ENCODE measurements at places on chromosomes 3 and 15.

DNA sequence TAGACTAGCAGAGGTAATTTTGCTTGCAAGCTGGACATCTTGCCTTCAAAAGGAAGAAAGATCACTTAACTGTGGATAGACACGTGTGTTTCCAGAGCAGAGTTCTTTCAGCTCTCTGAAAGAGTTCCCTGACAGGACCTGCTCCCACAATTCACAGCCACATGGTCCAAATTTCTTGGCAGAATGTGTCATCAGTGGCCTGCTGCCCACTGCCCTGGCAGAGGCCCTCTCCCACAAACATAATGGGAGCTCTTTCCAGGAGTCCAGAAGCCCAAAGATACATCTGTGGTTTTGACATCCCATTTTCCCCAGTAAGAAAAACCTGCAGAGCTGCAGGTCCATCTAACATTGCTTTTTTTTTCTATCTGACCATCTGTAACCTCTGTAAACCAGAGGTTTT lies 48.3 kb downstream of the SERPINI1 start:
- DNase-seq, result no peak

DNA sequence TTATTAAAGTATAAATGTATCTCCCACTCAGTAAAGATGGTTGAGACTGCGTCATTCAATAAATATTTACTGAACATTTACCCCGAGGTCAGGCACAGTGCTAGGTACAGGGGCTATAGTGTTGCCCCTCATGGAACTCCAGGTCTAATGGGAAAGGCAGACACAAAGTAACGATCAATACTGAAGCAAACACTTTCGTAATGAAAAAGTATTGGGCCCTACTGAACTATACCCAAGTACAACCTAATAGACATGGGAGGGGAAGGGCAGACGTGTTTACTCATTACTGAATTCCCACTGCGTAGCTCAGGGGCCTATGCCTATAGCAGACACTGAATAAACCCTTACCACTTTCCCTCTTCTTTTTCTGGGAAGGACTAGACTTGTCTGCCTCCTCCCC lies 56.9 kb downstream of the KLHL6 start:
- DNase-seq, result no peak

- peak; percentile 40 for DNase-seq
Observed at GRCh38 chr15:101276501-101277037, 716 bp downstream of the SELENOS start.

GRCh38 chr3:126121074-126121473 lies 37.1 kb upstream of the SLC41A3 start:
- DNase-seq, result no peak

DNA sequence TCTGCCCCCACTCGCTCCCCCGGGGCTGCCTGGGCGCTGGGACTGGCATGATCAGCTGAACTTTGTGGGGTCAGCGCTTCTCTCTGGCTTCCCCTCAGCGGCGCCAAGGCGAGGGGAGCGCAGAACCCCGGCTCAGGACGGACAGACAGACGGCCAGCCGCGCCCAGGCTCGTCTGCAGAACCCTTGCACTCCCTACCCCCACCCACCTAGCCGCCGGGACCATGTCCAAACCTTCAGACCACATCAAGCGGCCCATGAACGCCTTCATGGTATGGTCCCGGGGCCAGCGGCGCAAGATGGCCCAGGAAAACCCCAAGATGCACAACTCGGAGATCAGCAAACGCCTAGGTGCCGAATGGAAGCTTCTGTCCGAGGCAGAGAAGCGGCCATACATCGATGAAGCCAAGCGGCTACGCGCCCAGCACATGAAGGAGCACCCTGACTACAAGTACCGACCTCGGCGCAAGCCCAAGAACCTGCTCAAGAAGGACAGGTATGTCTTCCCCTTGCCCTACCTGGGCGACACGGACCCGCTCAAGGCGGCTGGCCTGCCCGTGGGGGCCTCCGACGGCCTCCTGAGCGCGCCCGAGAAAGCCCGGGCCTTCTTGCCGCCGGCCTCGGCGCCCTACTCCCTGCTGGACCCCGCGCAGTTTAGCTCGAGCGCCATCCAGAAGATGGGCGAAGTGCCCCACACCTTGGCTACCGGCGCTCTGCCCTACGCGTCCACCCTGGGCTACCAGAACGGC lies 621 bp downstream of the SOX14 start:
- DNase-seq, result no peak

- no peak for DNase-seq
Observed at GRCh38 chr3:172391592-172392302, 56.5 kb downstream of the GHSR start.

- no peak for DNase-seq
Observed at GRCh38 chr15:40058476-40059140, 19.6 kb upstream of the SRP14 start.

DNA sequence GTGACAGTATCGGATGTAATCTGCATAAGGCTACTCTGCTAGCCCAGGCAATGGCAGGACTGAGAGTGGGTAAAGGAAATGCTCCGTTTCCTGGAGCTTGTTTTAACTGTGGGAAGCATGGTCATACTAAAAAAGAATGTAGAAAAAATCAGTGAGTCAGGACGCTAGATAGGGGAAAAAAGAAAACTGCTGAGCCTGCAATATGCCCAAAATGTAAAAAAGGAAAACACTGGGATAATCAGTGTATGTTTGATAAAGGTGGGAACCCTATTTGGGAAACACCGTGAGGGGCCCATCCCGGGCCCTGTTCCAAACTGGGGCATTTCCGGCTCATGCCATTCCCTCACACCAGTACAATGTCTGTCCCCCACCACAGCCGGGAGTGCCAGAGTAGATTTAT lies 775.8 kb downstream of the ZPLD1 start:
- no peak for DNase-seq

- DNase-seq, result no peak
Observed at GRCh38 chr3:128316481-128316891, 150.2 kb downstream of the DNAJB8 start.

- DNase-seq, result no peak
Observed at GRCh38 chr3:181872887-181873286, 161.2 kb downstream of the SOX2 start.

DNA sequence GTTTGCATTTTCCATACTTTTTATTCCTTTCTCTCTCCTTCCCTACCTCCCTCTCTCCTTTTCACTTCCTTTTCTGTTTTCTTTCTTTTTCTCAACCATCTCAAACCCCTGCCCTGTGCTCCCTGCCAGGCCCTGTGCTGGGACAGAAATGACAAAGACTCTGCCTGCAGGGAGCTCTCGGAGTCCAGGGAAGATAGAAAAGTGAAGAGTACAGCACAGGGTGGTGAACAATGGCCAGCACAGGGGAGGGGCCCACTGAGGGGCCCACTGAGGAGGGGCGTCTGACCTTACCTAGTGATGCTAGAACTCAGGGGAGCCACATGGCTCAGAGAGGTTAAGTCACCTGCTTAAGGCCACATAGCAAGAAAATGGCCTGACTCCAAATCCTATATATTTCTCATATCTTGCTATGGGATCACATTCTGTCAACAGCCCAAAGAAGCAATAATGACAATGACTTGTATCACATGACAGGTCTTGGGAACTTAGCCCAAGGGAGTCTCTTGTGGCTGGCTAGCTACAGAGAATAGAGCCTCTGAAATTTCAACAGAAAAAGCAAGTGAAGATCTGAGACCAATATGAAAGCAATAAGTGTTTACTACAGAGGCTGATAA lies 44.3 kb upstream of the ATP2B2 start:
- DNase-seq, result no peak

DNA sequence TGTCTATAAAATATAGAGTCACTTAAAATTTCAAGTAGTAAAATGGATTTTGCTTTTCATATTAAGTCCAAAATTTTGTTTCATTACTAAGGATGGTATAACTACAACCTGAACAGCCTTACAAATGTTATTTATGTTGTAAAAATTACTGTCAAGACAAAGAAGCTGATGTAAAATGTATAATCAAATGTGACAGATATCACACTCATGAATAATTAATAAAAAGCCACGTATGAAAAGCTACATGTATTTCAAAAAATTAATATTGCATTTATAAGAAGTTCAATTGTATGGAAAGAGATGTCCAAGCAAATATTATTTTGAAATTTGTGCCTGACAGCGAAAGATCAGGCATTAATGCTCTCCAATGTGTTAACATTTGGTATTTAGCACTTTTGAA lies 48.9 kb downstream of the KBTBD8 start:
- no peak for DNase-seq
